Activated CD8-positive, alpha-beta memory T cell treated with anti-CD3 and anti-CD28 coated beads for 1 hour (primary cell): ENCODE measurements at places on chromosomes 11 and 22.

GRCh38 chr11:2135648-2136201, 3.5 kb downstream of the IGF2 start:
- DNase-seq: no peak

DNA sequence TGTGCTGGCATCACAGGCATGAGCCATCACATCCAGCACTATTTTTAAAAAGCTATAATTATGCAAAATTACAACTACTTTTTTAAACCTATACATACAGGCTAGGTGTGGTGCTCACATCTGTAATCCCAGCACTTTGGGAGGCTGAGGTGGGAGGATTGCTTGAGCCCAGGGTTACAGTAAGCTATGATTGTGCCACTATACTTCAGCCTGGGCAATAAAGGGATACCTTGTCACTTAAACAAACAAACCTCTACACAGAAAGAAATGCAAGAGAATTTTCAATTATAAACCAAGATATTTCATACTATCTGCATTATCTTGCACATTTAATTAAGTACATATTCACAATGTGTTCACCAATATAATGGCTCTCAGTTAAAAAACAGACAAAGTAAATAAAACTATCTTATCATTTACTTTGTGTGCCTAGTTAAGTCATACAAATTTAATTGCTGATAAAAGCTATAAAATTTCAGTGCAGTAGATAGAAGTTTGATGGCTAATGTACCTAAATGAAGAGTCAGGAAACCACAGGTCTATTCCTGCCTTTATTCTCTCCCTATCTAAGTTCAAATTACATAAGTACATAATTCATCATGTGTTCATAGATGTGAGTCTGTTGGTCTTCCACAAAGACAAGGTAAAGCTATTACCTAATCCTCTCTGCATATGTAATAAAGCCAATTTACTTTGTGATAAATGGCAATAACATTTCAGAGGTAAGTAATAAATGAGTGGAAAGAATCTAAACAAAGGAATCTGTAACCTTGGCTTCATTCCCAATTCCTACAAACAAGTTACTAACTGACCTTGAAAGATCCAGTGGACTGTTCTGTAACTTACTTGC, 9.0 kb upstream of the RDX start:
- no peak for DNase-seq

GRCh38 chr11:16789063-16789420, 50.6 kb downstream of the C11orf58 start:
- DNase-seq: no peak

- DNase-seq: no peak
Measured at GRCh38 chr11:10567446-10567845, 1.0 kb downstream of the LYVE1 start.

GRCh38 chr22:35821654-35822053, 104.0 kb downstream of the APOL5 start:
- DNase-seq: no peak

GRCh38 chr11:44246726-44247125, 63.2 kb downstream of the ALX4 start:
- no peak for DNase-seq

DNA sequence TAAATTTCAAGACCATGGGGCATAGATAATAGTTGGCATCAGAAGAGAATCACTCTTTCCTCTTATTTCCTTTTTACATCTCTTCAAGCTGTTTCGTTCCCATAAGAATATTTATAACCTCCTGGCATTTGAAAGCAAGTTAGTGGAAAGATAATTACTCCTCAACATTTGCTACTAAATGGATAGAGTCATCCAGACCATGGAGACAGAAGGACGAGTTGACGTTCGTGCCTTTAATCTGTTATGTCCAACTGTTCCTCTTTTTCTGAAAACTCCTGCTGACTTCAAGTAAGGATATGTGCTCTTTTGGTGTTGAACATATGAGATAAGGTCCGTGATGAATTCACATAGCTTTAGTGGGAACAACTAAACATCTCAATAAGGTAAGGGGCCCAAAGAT, 414.2 kb downstream of the LRRC4C start:
- no peak for DNase-seq

DNA sequence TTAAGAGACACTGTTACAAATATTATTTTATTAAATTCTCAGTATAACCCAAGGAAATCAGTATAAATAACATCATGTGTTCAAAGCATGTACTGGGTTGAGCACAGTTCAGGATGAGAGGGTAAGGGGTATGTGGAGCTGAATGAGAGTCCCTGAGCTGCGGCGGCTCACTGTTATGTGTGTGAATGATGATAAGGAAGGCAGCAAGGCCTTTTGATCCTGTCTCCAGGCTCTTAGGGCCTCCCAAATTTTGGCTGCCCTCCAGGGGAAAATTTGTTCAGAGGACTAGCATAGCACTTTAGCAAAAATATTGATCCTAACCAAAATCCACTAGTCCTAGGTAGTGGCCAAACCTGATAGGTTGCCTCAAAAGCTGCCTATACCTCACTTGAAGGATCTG, 86.1 kb upstream of the SPON1 start:
- DNase-seq: no peak

DNA sequence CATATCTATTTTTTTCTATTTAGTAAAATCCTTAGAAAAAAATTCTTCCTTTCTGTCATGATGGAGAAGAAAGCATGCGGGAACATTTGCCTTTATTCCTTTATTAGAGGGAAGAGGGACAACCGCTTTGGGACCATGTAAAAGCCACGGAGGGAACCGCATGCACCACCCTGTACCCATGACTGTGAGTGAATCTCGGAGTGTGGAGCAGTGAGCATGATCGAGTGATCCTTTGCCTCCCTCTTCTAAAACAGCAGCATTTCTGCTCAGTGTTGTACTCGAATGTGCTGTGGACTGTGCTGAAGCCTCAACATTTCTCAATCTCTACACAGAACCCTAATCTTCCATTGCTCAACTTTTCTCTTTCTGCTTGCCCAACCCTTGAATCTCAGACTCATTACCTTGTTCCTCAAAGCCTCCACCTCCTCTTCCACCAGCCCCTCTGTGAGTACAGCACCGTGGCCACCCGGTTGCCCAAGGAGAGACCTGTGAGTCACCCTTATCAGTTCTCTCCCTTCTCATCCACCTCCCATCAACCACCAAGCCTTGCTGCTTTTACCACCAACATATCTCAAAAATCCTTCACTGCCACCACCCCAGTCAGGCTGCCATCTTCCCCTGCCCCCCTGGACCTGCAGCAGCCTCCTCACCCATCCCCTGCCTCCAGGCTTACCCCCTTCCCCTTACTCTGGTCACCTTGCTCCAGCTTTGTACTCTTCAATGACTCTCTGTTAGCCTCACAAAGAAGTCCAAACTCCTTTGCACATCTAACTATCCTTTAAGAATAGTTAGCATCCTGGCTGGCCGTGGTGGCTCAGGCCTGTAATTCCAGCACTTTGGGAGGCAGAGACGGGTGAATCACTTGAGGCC, 103.1 kb downstream of the NAT10 start:
- DNase-seq: no peak

- DNase-seq: no peak
Measured at GRCh38 chr11:65213322-65214211, 31.8 kb downstream of the CAPN1 start.

DNA sequence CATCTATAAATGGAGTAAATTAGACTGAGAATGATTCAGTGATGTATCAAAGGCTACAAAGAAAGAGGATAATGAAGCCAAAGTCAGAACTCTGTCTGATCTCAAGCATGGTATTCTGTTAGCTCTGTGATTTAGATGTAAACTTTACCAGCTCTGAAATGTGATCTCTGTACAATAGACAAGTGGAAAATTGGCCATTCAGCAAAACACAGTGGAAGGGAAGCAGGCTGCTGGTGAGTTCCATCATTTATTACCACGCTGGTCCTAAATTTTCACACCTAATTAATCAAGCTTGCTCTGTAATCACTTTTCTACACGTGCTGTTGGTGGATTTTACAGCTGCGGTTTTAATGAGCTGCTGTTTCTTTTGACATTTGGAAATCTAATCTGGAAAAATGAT, 145.1 kb upstream of the OPCML start:
- no peak for DNase-seq

- no peak for DNase-seq
Measured at GRCh38 chr22:47128622-47129215, 366.3 kb downstream of the TBC1D22A start.

DNA sequence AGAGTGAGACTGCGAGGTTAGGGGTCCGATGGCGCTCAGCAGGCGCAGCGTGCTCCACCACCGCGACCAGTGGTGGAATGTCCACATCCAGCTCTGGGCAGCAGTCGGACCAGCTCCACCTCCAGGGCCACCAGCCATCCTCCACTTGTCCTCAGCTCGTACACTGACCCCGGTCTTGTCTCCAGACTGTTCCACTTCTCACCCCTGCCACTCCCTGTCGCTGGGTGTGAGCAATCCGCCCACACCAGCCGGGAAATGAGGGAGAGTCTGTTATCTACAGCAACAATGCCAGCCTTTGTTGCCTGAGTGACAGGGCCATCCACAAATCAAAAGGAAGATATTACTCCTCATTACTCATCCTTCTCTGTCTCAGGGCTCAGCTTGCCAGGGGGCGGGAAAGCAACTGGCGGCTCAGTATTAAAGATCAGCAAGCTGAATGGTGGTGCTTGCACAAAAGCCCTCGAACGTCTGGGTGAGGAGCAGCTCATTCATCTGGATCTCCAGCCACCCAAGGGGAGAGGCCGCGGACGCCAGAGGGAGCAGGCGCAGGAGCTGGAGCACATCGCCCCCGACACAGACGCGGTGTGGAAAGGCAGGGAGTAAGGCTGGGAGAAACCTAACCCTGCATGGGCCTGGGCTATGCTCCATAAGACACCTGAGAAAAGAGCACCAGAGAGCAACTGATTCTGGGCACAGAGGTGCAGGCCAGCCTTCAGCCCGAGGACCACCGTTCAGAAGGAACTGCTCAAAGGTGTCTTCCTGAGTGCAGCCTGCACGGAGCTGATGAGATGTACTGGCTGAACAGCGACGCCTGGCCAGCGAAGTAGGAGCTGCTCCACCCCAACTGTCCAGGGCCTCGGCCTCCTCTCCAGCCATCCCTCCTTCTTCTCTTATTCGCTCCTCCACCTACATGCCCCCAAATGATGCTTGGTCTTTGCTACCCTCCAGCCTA, 21.9 kb downstream of the IGSF9B start:
- DNase-seq: no peak

GRCh38 chr11:36501236-36501635, 8.8 kb downstream of the TRAF6 start:
- DNase-seq: no peak

DNA sequence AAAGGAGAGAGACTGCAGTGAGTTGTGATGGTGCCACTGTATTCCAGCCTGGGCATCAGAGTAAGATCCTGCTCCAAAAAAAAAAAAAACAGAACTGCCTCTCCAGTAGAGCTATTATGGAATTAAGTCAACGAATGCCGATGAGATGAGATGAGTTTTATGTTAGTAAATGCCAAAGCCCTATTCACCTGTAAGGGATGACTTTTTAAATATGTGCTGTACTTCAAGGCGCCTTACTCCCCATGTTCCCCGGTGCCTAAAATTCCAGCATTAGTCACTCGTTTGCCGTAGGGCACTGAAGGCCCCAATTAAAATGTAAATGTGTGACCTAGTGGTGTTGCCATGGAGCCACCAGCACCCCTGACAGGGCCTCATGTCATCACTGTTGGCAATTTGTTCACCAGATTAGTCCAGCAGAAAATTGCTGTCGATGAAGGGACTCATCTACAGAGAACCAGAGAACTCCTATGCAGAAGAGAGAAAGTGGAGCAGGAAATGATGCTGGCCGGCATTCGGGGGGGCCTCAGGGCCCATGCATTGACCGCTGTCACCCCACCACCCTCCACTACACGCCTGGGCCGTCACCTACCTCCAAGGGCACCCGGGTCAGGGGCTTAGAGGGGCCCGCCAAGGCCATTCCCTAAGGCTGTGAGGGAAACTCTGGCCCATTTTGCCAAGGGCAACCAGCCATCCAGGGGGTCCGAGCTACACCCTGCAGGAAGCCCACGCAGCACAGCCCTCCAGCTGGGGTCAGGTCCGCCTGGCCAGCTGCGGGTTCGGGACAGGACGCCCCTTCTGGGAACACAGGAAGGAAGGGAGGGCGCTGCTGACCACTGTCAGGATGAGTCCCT, 17.8 kb downstream of the LIF start:
- no peak for DNase-seq

GRCh38 chr11:88345408-88345807, 7.9 kb upstream of the CTSC start:
- no peak for DNase-seq

GRCh38 chr11:2317354-2318050, 15.7 kb downstream of the TSPAN32 start:
- no peak for DNase-seq

GRCh38 chr22:38965614-38966379, 8.4 kb downstream of the APOBEC3A start:
- DNase-seq: no peak

DNA sequence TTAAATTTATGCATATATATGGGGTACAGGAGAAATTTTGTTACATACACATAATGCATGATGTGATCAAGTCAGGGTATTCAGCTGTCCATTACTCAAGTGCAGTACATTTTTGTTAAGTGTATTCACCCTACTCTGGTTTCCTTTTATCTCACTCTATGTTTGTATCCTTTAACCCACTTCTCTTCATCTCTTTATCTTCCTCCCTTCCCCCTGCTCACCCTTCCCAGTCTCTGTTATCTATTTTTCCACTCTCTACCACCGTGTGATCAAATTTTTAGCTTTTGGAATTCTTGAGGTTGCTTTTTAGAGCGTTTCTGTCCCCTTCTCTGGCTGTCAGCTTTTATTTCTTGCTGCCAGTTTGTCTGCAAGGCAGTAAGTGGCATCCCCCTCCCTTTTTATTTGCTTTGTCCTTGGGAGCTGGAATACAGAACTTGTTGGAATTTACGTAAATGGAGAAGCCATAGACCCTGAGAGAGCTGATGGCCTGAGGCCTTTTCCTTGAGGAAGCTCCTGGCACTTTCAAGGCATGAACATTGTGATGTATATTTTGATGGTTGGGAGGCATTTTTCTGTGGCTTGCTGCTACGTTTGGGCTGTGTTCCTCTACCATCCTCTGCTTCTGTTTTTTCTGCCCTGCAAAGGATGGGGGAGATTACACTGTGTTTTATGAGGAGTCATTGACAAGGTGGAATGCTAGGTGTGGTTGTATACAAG, 148.6 kb downstream of the LDLRAD3 start:
- DNase-seq: no peak

- DNase-seq: no peak
Measured at GRCh38 chr11:125512106-125512505, 16.0 kb upstream of the FEZ1 start.

DNA sequence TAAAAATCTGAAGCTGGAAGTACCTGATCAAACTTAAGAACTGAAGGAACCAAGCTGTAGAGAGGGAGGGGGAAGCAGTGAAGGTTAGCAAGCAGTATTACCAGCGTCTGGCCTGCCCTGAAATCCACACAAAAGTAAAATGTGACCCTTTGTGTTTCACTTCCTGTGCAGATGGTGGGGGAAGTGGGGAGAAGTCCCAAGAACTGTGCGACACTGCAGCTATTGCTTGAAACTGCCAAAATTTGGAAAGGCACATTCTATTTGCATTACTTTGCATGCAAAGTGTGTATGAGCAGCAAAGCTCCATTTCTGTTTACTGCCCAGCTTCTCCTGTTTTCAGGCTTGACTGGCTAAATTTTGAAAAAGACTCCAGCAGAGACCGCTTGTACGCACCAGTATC, 72.1 kb upstream of the BMAL1 start:
- DNase-seq: no peak

- DNase-seq: no peak
Measured at GRCh38 chr11:20529757-20530156, 69.7 kb upstream of the SLC6A5 start.
